Caki2 (cell line): ENCODE measurements at places on chromosomes 4 and X.

DNA sequence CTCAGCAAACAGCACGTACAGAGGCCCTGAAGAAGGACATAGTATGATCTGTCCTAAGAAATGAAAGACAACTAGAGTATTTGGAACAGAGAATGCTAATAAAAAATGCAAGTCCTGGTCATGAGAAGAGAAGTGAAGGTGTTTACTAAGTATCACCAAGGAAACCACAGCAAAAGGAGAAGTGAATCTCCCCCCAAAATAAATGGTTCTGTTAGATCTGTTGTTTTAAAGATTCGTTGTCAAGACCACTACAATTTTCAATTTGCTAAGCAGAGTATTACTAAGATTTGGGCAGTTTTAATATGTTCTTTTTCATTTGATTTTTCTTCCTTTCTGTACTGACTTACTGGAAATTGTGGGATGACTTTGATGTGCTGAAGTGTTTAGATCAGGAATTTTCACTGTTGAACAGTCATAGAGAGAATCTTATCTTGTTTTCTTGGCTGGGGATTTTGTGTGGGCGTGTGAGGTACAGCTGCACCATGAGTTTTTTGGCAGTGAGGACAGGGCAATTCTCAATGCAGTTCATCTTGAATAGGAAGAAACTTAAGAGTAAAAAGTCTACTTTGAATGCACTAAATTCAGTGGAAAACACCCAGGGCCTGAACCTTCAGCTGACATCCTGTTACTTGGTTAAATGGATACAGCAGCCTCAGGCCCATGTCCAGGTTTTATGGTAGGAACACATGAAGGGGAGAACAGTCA is 132.2 kb downstream of the STIM2 start:
- no peak for DNase-seq

- DNase-seq, result no peak
Measured at GRCh38 chrX:141133272-141133671, 43.7 kb downstream of the LDOC1 start.

- no peak for DNase-seq
Measured at GRCh38 chrX:74325130-74326059, 21.4 kb downstream of the ZCCHC13 start.

- DNase-seq, result peak; percentile 34
Measured at GRCh38 chr4:109406337-109406931, 27.2 kb upstream of the SEC24B start.

DNA sequence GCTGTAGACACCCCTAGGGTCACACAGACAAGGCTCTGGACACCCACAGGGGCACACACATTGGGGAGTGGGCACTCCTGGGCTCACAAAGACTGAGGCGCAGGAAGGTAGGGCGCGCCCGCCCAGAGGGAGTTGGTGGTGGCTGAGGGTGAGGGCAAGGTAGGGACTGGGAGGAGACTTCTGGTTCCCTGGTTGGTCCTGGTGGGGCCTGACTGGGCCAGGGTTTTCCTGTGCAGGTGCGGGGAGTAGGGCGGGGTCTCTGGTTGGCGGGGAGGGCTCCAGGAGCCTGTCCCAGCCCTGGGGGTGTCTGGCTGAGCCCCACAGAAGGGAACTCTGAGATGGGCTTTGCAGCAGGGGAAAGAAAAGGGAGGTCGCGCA is 6.7 kb upstream of the WAS start:
- DNase-seq, result no peak

- no peak for DNase-seq
Measured at GRCh38 chr4:3684546-3684945, 81.6 kb upstream of the ADRA2C start.

- no peak for DNase-seq
Measured at GRCh38 chrX:3771766-3772165, 58.3 kb upstream of the PRKX start.

GRCh38 chr4:23884741-23885140 is 5.1 kb downstream of the PPARGC1A start:
- no peak for DNase-seq

DNA sequence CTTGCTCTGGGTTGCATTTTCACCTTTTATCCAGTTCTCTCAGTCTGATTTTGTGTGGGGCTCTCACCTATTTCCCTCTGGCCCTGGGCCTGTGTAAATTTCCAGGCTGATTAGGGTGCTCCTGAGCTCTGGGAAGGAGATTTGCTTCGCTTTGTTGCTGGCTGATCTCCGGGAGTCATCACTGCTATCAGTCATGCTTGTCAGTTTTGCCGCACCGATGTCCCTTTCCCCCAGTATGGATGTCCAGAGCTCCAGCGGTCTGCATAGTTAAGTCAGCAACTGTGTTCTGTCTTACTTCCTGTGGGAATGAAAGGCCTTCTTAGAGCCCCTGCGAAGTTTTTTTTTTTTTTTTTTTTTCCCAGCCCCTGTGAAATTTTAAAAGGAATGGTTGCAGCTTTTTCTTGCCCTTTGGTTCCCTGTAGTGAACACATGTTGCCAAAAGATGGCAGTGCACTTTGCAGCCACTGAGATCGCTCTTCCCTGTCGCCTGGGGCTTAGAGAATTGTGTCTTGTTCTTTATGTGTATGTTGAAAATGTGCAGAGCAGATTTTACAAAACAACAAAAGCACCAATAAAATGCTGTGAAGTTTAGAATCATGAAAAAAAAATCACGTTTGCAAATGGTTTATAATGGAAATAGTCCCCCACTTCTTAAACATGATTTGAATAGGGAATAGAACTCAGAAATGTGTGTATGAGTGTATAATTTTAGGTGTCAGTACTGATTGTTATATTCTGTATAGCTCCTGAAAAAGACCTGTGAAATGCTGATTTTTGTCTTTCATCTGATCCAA is 109.1 kb upstream of the SLC4A4 start:
- peak; percentile 71 for DNase-seq

GRCh38 chr4:25178838-25179261 is 18.6 kb upstream of the SEPSECS start:
- DNase-seq, result no peak

DNA sequence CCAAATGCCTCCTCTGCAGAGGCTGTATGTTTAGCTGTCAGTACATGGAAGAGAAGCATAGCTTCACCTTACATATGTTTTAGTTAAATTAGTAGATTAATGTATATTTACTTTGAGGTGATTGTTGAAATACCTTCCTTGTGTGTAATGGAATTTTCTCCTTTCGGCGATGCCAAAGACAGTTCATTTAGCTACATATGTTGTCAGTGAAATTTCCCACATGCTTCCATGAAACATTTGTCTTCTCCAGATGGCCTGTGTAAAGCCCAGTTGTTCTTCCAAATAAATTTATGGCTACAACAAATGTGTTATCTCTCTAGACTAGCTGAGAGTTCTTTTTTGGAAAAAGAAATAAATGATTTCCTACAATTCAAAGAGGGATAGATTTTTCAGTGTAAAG is 95.2 kb downstream of the GPAT3 start:
- no peak for DNase-seq

- DNase-seq, result no peak
Measured at GRCh38 chrX:97398030-97398551, 514.4 kb downstream of the RPA4 start.

DNA sequence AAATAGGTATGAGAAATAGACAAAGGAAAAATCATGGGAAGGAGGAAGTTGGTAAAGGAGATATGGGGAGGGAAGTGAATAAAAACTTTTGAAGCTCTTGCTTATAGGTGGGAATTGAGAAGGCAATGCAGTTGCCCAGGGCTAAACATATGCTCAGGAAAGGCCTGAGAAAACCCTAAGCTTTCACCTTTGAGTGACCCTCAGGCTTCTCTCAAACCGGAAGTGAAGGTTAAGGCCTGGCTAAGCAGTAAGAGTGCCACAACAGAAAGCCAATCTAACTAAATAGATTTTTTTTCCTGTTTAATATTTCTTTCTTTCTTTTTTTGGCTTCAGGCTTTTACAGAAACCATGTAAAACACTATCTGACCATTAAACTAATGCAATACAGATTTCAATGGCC is 69.5 kb upstream of the GABRA3 start:
- DNase-seq, result no peak

GRCh38 chr4:86834901-86835300 is 14.3 kb downstream of the SLC10A6 start:
- peak; percentile 60 for DNase-seq

GRCh38 chr4:91622925-91623602 is 680.7 kb upstream of the GRID2 start:
- DNase-seq, result no peak

- DNase-seq, result peak; percentile 70
Measured at GRCh38 chr4:74794382-74795010, at the start of gene BTC. Gene BTC, minus strand, starts transcription at chr4:74794523. Its CDS starts 198 bp downstream, at chr4:74794325.

DNA sequence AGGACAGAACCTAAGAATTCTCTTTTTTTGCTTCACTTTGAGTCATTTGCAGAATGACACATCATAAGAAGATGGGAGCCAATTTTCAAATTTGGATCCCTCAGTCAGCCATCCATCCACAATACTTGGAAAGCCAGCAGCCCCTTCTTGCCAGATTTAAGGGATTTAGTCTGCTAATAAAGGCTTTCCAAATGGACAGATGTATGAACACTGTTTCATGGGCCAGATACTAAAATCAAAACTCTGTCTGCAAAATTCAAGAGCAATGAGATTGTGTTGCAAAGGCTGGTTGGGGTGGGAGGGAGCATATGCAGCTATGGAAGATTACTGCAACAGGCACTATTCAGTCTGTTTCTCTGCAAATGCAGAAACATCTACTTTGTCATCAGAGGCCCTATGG is 37.7 kb upstream of the KCNIP4 start:
- DNase-seq, result no peak

DNA sequence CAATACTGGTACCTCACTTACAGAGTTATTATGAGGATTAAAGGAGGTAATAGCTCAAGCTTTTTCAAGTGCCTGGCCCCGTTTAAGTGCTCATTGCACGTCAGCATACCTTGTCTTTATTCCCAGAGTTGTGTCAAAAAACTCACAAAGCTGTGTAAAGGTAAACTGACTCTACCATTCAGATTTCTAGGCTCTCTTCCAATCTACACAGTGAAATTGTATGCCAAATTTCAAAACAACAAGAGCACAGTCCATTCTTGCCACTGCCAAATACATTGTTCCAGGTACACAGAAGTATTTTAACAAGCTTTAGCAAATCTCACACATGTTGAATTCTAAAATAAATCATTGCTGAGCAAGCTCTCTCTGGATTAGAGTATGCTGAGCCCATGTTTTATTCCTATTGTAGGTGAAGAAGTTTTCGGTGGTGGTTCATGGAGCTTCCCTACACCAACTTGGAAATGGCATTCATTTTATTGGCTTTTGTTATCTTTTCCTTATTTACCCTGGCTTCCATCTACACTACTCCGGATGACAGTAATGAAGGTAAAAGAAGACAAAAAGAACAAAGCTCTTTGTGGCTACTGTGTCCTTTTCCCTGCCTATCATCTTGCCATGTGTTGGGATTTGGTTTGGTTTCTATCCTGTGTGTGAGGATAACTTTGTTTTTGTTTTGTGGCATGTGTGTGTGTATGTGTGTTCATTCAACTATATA is 16.2 kb downstream of the SMIM31 start:
- DNase-seq, result no peak

DNA sequence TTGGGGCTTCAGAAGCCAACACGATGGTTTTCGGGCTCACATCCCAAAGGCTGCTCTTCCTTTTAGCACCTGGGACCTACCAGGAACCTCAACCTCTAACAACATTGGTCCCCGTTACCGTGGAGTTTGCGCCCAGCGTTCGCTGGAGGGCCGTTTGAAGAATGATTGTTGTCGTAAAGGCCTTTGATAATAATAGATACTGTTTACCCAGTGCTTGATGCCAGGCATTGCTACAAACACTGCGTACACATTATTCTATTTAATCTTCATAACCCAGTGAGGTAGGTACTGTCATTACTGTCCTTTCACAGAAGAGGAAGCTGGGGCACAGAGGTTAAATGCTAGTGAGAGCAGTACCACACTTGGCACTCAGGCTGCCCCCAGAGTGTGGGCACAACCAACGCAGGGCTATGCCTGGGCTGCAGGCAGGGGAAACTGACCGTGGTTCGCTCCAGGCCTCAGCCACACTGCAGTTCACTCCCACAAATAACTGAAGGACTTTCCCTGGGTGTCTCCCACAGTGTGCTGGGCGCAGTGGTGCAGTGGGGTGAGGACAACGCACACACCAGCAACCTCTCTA is 1.0 kb upstream of the ACSL1 start:
- DNase-seq, result no peak

GRCh38 chr4:159041054-159042034 is 61.5 kb upstream of the RAPGEF2 start:
- no peak for DNase-seq

DNA sequence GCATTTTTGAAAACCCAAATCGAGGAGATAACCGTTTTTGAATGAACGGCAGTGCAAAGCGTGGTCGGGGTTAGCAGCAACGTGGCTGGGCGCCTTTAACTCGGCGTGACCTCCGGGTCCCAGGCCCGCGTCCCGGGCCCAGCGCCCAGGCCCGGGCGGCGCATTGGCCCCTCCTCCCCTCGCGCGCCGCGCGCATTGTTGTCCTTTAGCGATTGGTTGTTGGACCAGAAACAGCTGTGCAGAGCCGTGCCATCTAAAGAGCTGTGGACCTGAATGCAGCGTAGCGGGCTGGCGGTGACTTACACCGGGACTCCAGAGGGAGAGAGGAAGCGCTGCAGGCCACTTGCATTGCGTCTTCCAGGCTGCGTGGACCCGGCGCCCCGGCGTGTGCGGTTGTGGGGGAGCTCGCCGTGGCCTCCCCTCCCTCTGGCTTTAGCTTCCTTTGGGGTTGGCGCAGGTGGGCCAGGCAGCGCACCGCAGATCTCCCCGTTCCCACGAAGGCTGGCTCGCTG is at the start of gene STOX2:
STOX2 (plus strand) TSS at position 227 of the 512 bp plus-strand sequence. CDS start 1,484 bp downstream, outside the sequence.
- DNase-seq, result peak; percentile 53

DNA sequence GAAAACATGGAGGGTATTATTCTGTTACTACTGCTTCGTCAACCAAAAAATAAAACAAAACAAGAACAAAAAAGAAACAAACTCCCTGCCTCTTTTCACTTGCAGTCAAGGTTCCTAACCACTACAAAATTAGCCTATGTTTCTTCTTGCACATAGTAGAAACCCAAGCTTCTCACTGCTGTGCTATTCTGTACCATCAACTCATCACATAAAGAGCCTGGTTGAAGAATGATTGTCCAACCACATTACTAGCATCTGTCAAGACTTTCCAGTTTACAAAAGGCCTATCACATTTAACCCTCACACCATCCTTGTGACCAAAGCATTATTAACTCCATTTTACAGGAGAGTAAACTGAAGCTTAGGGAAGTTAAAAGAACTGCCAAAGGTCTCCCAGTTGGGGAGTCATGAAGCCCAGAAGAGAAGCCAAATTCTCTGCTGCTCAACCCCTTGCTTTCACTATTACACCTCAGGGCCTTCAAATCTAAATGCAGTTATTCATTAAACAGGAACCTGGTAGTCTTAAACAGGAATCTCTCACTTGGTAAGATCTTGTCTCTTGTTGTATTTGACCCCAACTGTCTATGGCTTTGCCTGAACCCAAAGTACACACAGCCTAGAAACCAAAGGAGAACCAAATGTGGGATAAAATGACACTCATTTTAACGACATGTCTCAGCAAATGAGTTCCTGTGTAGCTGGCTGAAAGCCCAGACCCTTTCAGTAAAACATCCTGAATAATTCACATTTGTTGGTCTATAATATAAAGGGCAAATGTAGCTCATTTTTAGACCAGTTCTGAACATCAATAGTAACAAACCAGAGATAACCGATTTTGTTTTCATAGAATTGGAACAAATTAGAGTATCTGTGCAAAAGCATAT is 8.6 kb downstream of the F9 start:
- no peak for DNase-seq

- DNase-seq, result no peak
Measured at GRCh38 chrX:17294561-17294960, 80.4 kb upstream of the NHS start.
